ENCODE measurements at places on chromosomes 7 and 10.

- no peak for DNase-seq
These were observed 31.9 kb upstream of the LRRC4 start for GRCh38 chr7:128063088-128063487.

DNA sequence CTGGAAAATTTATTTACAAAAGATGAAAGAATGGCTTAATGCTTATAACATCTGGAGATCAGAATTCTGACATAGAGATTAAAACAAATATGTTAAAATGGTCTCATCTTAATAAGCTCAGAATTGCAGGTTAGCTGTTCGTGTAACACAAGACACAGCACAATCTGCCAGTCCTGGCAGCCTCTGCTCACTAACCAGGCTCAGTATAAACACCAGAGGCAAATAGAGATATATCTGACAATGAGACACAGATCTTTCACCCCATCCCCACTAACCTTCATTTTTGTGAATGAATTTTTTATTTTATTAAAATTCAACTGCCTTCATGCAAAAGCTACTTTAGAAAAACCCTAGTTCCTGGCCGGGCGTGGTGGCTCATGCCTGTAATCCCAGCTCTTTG is 51.8 kb downstream of the RELN start:
- DNase-seq: no peak

- no peak for DNase-seq
These were observed 965.5 kb downstream of the GRID1 start for GRCh38 chr10:85400981-85401695.

DNA sequence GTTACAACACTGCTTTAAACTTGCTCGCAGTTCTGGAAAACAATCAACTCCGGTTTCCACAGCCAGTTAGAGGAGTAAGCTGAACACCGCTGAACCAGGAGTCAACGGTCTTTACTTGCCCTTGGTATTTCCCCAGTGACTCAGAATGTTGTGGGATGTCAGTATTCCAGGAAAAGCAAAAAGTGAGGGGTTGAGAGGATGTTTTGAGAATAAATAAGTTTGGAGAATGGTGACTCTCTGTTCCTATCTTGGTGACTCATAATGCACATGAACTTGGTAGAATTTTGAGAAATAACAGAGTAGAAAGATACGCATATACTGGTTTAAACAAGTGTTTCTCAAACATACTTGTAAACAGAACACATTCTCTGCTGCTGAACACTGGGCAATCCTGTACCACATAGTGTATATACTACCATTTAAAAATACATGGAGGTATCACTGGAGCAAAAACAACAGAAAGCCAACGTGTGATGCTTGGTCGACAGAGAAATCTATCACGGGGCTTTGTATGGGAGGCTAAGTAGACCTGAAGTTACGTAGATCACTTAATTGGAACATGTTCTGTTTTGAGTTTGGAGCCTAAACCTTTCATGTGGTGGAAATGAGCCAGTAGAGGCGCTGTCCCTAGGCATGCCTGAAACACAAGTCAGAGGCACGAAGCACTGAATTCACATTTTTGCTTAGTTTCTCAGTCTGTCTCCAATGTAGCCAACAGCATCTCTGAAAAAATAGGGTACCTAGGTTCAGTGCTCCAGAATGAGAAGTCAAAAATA is 534.3 kb downstream of the PARD3 start:
- DNase-seq: peak; percentile 12

DNA sequence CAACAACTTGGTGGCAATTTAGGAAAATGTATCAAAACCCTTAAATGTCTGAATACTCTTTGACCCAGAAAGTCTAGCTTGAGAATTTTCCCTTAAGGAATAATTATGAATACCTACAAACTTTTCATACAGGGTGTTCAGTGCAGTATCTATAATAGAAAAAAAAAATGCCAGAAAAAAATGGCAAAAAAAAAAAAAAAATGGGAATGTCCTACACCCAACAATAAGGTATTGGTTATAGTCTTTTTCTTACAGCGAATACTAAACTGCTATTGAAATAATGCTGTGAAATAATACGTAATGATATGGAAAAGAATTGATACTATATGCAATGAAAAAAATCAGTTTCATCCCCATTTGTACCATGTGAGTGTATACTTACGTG is 44.3 kb downstream of the ZNF800 start:
- DNase-seq: no peak

DNA sequence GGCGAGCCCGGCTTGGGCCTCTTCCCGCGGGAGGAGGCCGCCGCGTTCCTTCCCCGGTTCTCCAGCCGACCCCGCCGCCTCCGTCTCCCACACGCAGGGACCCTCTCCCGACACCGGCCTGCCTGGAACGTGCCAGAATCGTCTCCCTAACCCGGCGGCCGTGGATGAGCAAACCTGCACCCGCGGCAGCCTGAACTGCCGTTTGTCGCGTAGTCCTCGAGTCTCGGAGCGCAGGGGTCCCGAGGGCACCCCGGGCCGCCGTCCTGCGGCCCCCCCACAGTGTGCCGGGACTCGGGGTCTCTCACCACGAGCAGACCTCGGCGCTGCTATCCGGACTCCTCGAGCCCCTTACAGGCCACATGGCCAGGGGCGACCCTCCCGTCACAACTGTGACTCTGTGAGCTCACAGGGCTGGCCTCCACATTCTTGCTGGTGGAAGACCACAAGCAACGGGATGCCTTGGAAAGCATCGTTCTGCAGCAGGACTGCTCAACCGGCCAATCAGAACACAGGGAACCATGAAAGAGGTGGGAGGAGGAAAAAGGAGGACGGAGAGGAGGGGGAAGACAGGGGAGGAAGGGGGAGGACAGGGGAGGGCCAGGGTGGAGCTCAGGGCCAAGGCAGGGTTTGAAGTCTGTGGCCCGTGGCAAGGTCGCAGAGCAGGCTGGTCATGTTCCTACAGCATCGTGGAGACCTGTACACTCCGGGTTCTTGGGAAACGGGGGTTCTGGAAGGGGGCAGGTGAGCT is 276.9 kb downstream of the DNAJB6 start:
- DNase-seq: no peak

GRCh38 chr7:55065079-55065478 is 46.3 kb downstream of the EGFR start:
- DNase-seq: no peak

DNA sequence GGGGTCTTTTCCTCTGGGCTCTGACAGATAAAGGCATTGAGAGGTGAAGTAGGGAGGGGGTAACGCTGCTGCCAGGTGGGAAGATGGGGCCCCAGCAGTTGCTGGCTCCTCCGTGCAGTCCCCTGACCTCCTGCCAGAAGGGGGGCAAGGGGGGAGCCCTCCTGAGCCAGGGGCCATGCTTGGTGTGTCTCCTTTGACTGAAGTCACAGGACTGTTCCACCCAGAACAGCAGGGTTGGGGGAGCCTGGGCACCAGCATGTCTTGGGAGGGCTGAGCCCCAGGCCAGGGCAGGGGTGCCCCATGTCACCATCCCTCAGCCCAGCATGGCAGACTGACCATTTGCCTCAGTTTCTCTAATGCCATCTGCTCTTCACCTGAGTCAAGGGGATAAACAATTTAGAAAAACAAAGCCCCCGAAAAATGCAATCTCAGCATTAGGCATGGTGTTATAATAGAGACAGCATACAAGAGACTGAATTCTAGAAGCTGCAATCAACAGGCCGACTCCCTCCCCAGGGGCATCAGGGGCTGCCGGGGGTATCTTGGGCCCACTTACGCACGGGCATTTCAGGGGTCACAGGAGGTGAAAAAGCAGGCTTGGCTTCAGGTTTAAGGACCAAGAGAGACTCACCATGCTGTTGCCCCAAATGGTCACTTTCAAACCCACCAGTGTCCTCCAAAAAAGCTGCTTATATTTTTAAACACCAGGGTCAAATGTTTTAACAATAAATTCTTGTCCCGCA is 108.6 kb upstream of the GPR26 start:
- DNase-seq: no peak

- peak; percentile 90 for DNase-seq
These were observed 52.9 kb upstream of the IGFBP3 start for GRCh38 chr7:45973725-45974532.

GRCh38 chr7:98134420-98135228 is 28.0 kb downstream of the LMTK2 start:
- no peak for DNase-seq

DNA sequence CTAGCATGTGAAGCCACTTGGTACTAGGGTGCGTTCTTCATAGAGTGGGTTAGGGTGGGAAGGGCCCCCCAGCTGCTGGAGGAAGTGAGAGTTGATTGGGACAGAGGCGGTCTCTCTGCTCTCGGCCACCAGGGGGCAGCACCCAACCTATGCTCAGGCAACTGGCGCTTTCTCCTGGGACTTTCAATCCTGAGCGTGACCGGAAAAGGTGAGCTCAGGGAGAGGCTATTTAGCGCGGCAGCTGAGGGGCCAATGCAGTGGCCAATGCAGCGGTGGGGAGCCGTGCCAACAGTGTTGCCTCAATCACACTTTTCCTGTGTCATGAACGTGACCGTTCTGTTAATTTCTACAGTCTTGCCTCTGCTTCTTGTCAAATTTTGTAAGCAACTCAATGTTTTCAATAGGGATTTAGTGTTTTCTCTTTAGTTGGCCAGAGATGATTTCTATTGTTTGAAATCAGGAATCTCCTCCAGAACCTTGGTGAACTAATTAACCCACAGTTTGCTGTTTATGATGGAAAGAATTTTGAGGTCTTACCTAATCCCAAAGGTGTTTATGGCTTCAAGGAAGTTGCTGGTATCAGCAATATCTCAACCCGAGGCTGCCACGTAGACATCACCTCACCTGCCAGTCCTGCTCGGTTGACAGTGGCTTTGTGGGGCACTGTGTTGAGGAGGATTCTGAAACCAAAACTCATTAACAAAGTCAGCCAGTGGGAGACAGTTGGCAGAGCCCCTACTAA is 67.9 kb upstream of the PDZD8 start:
- peak; percentile 80 for DNase-seq

DNA sequence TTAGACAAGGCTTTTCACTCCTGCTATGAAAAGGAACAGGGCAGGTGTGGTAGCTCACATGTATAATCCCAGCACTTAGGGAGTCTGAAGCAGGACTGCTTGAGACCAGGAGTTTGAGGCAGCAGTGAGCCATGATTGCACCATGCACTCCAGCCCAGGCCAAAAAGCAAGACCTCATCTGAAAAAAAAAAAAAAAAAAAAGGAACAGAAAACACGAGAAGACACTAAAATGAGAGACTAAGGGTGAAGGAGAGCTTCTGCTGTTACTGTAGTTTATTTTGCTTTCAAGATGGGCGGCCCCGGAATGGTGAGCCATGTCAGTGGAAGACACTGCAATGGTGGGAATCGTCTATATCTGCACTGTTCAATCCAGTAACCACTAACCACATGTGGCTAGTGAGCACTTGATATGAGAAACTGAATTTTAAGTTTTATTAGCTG is 9.9 kb downstream of the PIP4K2A start:
- no peak for DNase-seq

GRCh38 chr10:96890580-96890979 is 58.5 kb downstream of the LCOR start:
- no peak for DNase-seq

- DNase-seq: no peak
These were observed 36.8 kb downstream of the RTKN2 start for GRCh38 chr10:62231805-62232204.

- no peak for DNase-seq
These were observed 1.6 kb downstream of the BAMBI start for GRCh38 chr10:28678687-28679457.

DNA sequence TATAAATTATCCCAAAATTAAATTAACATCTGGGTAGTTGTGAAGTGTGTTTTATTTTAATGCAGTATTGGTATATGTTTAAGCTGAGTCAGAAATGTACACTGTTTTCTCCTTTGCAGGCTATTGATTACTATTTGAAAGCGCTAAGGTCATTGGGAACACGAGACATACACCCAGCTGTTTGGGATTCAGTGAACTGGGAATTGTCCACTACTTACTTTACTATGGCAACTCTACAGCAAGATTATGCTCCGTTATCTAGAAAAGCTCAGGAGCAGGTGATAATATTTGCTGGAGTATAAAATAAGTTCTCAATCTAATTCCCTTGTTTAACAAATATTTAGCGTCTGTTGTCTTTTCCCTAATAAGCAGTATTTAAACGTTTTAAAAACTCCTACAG is 27.9 kb downstream of the EDRF1 start:
- DNase-seq: no peak

GRCh38 chr10:95716466-95716865 is 22.7 kb upstream of the TCTN3 start:
- DNase-seq: peak; percentile 47

Data from Ammon's horn (tissue), 1 donor.